Activated T-cell treated with anti-CD3 and anti-CD28 coated beads for 4 hours (primary cell): ENCODE measurements at places on chromosomes 11 and 22.

DNA sequence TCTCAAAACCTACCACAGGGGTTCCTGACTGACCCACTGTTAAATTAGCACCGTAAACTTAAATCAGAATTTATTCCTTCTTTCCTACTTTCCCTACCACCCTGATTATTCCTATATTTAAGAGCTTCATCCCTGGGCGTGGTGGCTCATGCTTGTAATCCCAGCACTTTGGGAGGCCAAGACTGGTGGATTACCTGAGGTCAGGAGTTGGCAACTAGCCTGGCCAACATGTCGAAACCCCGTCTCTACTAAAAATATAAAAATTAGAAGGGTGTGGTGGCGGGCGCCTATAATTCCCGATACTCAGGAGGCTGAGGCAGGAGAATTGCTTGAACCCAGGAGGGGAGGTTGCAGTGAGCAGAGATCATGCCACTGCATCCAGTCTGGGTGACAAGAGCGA lies 20.3 kb downstream of the ALG9 start:
- no peak for DNase-seq

DNA sequence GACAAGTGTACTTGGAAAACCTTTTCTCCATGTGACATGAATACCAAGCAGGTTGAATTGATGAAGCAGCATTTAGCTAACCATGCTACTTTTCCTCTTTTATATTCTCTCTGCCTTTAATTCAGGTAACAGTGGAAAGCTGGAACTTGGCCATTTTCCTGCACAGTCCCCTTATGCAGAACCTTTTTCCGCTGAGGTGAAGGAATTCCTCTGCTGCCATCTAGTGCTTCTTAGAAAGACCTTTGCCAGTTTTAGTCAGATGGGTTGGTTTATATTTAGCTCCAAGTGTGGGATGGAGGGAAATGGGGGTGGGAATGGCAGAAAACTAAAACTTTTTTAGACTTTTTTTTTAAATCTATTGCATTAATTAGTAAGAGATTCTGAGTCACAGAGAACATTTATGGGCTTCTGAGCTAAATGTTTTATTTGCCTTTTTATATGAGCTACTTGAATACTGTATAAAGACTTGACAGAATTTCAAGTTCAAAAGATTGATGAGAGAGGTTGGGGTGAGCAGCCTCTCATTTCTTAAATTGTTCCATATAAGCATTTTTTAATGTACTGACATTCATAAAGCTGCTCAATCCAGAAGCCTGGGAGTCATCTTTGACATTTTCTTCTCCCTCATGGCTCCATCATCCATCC lies 153.9 kb upstream of the ZC3H12C start:
- DNase-seq = no peak

- no peak for DNase-seq
Measured at GRCh38 chr11:121366038-121366437, 73.5 kb downstream of the SC5D start.

DNA sequence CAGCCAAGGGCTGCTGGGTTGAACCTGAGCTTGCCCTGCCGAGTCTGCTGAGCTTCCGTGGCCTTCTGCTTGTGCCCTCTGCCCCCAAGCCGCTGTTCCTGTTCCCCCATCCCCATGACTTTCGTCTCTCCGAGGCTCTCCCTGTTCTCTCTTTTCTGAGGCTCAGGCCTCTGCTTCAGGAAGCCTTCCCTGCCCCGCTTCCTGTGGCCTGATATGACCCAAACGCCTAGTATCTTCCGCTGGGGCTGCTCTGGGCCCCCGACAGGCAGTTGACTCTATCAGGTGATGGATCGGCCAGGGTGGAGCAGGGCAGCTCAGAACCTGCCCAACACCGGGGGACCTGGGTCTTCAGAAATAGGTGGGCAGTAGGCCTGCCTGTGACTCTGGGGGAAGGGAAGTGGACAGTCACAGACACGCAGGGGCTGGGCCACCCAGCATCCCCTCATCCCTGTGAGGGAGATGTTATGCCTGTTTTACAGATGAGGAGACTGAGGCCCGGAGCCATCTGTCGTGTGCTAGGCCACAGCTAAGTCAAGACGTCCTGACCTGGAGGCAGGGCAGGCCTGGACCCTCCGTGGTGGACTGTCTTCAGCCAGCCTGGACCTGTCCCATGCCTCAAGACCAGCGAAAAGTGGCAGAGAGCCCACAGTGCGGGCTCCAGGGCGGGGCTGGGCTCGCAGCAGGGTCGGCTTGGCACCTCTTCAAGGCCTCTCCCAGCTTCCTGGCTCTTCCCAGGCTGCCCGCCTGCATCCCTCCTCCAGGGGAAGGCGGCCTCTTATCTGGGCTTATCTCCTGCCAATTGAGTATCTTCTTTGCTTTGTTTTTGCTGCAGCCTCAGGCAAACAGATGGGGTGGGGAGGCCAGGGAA lies 16.2 kb downstream of the BAD start:
- DNase-seq = no peak

- DNase-seq = no peak
Measured at GRCh38 chr22:36368359-36368983, 19.3 kb downstream of the MYH9 start.

- DNase-seq = no peak
Measured at GRCh38 chr22:26463688-26464087, 19.9 kb downstream of the HPS4 start.

- DNase-seq = no peak
Measured at GRCh38 chr11:95507794-95508193, 276.8 kb upstream of the SESN3 start.

- DNase-seq = no peak
Measured at GRCh38 chr11:32884023-32884422, 8.6 kb upstream of the QSER1 start.

DNA sequence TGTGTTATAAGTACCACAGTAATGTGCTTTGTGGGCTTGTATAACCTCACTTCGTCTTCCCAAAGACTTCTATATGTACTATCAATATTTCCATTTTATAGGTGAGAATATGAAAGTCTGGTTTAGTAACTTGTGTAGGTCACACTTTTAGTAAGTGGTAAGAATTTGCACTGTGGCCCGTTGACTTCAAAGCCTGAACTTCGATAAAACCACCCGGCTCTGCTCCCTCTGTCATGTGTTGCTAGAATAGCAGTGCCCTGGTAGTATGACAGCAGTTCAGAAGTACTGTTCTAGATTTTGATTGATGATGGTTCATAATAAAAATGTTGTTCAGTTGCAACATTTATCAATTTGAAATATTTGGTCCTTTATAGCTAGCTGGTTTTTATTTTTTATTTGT lies 110.2 kb upstream of the SORL1-AS1 start:
- DNase-seq = no peak

GRCh38 chr11:88531831-88532230 lies 194.3 kb upstream of the CTSC start:
- DNase-seq = no peak

- no peak for DNase-seq
Measured at GRCh38 chr11:60944490-60945294, 7.3 kb downstream of the SLC15A3 start.

DNA sequence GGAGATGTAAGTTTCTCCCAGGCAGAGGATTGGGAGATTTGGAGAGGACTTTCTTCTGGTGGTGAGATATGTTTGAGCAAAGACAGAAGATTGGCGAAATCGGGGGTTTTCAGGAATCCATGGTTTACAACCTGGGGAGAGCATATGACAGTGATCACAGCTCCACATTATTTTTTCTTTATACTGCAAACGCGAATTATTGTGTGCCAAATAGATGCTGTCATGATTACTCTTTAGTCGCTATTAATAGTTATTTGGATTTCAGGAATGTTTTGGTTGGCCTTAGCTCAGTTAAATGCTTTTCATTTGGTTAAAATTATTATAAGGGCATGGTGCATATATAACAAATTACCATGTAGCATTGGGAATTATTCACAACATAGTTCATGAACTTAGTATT lies 15.2 kb downstream of the ATXN10 start:
- no peak for DNase-seq

DNA sequence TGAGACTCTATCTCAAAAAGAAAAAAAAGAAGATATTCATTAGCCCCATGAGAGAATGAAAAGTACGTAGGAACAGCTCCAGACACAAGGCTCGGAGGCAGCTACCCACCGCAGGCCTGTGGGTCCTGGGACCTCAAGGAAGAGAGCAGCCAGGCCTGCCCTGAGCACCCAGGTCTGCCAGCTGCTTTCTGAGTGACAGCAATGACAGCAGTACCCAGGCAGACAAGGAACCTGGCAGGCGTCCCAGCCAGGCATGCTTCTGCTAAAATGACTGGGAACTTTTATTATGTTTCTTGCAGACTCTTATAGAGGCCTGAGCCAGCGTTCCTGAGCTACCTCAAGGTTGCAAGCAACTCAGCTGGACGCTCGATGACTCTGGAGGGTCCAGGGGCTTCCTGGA lies 31.6 kb downstream of the CPT1A start:
- DNase-seq = no peak

DNA sequence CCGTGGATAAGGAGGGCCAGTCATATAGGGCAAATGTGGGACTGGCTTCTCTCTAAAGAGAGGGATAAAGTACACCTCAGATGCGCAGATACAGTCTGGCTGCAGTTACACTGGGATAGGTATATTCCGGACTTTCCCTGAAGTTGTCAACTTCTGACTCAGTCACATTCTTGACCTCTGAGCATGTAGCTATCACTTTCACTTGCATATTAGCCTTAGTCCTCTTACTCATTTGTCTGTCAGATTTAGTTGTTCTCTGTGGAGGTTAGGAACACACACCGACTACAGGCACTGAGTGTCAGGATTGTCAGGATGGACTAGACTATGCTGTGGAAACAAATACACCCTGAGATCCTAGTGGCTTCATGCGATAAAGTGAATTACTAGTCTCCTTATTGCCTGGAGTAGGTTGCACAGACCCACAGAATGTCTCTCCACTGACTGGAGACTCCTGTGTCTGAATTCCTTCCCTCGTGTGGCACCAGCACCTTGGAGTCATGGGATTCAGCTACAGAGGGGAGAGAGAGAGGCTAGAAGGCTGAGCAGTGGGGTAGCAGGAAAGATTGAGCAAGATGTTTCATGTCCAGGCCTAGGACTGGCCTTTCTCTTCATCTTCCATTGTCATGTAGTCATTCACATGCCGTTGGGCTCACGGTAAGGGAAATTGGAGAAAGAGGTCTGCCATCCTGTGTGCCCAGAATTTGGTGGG lies 654.3 kb downstream of the NTM start:
- DNase-seq = no peak

GRCh38 chr22:49554296-49554625 lies 273.4 kb downstream of the BRD1 start:
- no peak for DNase-seq

DNA sequence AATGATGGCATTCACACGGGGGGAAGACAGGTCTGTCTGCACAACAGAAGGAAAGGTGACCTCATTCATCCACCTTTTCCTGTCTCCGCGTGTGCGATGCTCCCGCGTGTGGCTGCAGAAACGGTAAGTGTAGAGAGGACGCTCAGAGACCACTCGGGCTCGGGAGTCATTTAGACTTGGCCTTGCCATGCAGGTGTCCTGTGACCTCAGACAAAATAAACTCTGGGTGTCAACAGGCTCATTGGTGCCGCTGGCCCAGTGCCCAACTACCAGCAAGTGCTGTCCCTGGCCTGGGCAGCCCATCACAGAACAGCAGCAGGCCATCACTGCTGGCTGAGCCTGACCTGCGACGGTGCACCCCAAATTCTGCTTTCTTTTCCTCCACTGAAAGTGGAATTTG lies 48.1 kb upstream of the ARFGAP3 start:
- no peak for DNase-seq

GRCh38 chr22:40423310-40423688 lies 52.9 kb downstream of the SGSM3 start:
- no peak for DNase-seq

- DNase-seq = no peak
Measured at GRCh38 chr11:13721760-13722159, 53.3 kb downstream of the FAR1 start.

- DNase-seq = no peak
Measured at GRCh38 chr11:95337972-95338429, 107.0 kb upstream of the SESN3 start.

- DNase-seq = no peak
Measured at GRCh38 chr11:104776501-104777170, 121.6 kb downstream of the CASP12 start.

DNA sequence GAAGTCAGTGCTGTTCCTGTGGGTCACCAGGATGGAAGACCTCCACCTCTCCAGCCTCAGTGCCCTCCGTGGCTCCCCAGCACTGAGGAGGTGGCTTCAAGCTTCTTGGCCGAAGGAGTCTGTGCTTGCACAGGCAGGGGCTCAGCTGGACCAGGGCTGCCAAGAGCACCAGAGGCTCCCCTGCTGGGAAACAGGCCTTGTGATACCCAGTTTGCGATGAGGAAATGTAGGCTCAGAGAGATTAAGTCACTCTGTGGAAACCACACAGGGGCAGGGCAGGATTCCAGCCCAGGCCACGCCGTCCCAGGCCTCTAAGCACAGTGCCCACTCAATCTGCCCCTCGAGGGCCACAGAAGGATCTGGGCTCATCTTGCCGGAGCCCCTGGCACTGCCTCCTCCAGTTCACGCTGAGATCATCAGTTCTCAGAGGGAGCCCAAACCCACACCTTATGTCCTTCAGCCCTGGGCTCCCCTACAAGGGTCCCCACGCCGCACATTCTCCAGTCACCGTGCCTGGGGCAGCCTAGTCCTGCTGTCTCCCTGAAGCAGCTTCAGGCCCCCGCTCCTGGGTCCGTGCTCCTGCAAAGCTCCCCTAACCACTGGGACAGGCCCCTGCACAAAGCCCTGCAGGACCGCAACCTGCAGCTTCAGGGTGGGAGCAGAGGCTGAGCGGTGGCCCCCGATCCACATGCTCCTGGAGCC lies 21.6 kb downstream of the ANO1 start:
- no peak for DNase-seq

- DNase-seq = no peak
Measured at GRCh38 chr11:94738746-94739145, 29.4 kb upstream of the AMOTL1 start.

- no peak for DNase-seq
Measured at GRCh38 chr11:67648796-67649613, 1.5 kb downstream of the ACY3 start.

- DNase-seq = no peak
Measured at GRCh38 chr22:37193629-37194191, 5.7 kb upstream of the C1QTNF6 start.

DNA sequence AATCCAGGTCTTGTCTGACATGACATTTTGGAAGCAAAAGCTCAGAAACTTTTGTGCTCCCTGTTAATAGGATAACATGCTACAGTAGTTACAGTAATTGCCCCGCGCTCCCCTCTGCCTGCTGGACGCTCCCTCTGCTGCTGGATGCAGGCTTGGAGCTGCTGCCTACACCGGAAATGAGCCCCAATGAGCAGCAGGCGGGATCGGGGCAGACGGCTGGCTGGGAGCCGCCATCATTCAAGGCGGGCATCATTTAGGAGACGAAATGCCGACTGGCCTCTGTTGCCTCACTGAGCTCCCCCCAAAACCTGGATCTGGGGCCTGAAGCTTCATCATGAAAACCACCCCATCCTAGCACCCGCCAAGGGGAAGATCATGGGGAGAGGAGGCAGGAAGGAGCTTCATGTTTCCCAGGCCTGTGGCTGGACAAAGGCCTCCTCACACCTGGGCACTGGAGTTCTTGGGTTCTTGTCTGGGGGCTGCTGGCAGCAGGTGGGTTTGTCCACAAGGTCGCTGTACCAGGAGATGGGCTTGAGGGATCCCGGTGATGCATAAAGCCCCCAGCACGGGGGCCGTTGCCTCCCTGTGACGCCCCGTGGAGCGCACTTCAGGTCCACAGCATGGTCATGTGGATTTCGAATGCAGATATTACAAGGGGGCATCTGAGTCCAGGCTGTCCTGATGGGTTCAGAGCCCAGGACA lies 664.3 kb downstream of the BRD1 start:
- no peak for DNase-seq
